ENCODE measurements at places on chromosomes 6 and 20.
A peak's percentile ranks its signal among the peaks of the same experiment; 100 is the strongest.

- no peak for DNase-seq
Measured at GRCh38 chr6:129710450-129711270, 683 bp upstream of the ARHGAP18 start.

DNA sequence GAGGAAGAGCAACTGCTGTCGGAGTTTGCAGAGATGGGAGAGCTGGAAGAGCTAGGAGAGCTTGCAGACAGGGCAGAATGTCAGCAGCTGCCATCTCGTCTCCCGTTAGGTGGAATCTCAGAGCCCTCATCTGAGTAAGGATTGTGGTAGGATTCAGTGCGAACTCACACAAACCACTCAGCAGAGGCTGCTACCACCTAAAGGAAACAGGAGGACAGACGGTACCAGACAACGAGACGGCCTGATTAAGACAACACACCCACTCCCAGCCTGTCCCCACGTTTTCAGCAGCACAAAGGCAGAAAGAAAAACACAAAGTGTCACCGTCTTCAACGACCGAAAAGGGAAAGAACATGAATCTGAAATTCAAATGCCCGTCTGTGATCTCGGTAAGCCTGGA, 4.1 kb downstream of the LEMD2 start:
- DNase-seq, result no peak

- DNase-seq, result no peak
Measured at GRCh38 chr6:47174502-47175023, 132.4 kb upstream of the ADGRF1 start.

DNA sequence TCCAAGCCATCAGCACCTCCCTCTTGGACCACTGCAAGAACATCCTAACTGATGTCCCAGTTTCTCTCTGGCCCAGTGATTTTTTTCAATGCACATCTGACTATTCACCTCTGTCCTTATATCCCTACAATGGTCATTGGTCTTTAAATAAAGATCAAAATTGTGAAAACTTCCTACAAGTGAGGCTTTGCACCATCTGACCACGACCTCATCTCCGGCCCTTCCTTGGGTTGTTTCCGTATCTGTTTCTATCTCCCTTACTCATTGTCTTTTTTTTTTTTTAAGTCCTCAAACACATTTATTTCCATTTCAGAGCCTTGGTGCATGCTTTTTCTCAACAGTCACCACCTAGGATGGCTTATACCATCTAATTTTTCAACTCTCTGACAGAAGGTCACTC, 88.1 kb downstream of the IPCEF1 start:
- no peak for DNase-seq

- DNase-seq, result no peak
Measured at GRCh38 chr6:129929433-129929832, 68.3 kb upstream of the TMEM244 start.

- DNase-seq, result peak; percentile 91
Measured at GRCh38 chr20:31661625-31662371, 24.1 kb downstream of the COX4I2 start.

- DNase-seq, result no peak
Measured at GRCh38 chr6:167678102-167679101, 148.3 kb upstream of the AFDN start.

DNA sequence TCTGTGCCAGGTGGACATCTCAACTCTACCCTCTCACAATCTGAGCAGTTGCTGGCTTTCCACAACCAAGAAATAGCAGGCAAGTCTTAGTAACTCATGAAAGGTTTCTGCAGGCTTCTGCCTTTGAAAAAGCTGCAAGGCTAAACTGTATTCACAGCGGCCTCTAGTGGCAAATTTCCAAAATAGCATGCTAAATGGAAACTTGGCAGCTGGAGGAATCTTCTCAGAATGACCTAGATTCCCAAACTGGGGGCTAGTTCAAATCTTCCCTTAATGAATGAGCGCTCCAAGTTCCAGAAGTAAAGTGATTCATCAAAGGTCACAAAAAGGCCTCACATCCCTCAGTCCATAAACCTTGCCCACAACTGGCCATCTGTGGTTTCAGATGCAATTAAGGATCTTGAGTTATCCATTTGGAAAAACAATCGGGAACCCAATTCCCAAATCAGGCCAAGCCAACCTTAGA, 11.9 kb upstream of the CPNE5 start:
- peak; percentile 62 for DNase-seq

- no peak for DNase-seq
Measured at GRCh38 chr20:59002874-59003399, 4.1 kb downstream of the CTSZ start.

DNA sequence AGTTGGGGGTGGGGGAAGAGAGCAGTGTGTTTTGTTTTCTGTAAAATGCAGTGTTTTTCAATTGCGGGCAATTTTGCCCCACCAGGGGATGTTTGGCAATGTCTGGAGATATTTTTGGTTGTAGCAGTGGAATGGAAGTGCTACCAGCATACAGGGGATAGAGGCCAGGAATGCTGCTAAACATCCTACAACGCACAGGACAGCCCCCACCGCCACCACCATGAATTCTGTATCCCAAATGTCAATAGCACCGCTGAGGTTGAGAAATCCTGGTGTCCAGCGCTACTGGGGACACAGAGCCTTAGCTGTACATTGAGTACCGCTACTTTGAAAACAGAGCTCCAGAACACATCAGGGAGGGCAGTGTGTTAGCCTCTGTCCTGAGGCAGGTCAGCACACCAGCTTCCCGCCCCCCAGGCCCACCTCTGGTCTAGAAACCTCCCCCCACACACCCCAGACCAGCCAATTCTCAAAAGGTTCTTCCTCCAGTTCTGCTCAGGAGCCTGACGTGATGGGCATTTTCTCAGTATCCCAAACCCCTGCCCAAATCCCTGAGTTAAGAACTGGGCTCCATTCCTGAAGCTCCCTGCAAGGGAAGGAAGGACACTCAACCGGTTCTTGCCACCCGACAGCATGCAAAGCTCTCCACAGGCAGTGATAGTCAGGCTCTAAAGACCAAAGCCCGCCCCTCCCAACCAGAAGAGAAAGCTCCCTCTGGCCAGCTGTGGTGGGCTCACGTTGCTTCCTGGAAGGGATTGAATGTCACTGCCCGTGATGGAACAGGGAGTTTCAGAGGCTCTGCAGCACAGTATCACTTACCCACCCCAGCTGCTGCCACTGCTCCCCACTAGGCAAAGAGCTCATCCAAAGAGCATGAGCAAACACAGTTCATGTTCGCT, 321.5 kb upstream of the JARID2 start:
- no peak for DNase-seq

DNA sequence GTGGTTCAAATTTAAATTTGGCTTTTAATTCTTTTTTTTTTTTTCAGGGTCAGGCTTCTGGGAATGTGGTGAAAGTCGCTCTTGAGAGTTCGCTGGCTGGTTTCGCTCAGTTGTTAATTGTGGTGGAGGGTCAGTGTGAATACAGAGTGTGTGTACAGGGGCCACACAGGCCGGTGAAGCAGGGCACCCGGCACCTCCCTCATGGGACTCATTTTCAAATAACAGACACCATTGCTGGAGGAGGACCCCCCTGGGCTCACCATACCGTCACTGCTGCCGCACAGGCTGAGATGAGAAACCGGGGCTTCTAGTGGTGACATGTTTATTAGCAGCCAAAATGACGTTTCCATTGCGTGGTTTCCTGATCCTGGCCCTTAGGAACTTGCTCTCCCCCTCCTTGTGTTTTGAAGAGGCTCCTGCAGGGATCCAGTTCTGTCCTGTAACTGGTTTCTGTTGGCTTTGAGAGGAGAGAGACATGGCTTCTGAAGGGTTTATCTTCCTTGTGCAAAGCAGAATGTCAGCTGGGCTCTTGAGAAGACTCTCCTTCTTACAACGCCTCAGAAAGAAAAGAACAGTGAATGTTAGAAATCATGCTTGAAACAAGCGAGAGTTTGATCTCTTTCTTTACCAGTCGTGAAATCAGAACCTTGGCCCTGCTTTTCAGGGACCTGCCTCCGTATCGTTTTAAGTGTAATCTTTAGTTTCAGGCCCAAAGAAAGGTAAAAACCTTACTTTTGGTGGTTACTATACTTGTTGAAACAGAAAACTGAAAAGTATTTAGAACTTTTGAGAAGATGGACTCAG, 37.8 kb downstream of the DUSP22 start:
- DNase-seq, result no peak

- no peak for DNase-seq
Measured at GRCh38 chr6:7154341-7155139, 46.8 kb downstream of the RREB1 start.

DNA sequence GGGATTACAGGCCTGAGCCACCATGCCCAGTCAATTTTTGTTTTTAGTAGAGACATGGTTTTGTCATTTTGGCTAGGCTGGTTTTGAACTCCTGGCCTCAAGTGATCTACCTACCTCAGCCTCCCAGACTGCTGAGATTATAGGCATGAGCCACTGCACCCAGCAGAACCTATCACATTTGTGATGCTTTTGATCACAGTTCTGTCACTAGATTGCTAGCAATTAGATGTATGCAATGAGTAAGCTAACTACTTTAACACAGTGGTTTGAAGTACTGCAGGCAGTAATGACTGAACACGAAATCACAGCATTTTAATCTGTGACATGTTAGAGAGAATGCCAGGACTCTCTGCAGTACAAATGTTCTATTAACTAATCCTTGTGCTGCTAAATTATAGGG, 19.6 kb upstream of the SAMHD1 start:
- no peak for DNase-seq

GRCh38 chr6:87907521-87907920, 140.1 kb upstream of the SPACA1 start:
- no peak for DNase-seq

- DNase-seq, result no peak
Measured at GRCh38 chr6:45554591-45554990, 176.9 kb upstream of the SUPT3H start.

DNA sequence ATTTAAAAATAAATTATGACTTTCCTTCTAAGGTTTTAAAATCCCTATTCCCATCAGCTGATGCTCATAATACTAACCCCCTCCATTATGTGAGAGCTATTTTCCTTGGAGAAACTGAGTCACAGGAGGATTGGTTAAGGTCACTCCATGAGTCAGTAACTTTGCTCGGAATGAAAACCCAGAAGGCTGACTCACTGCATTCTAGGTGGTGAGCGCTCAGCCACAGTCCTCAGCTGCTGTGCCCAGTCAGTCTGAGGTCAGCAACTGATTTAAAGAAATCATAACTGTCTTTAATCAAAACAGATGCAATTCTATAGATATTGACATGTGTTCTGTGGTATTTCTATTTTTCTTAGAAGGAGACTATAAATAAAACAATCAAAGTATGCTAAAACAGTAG, 359.2 kb downstream of the GJA1 start:
- peak; percentile 68 for DNase-seq

GRCh38 chr6:118281291-118281690, 266.8 kb upstream of the PLN start:
- DNase-seq, result no peak

DNA sequence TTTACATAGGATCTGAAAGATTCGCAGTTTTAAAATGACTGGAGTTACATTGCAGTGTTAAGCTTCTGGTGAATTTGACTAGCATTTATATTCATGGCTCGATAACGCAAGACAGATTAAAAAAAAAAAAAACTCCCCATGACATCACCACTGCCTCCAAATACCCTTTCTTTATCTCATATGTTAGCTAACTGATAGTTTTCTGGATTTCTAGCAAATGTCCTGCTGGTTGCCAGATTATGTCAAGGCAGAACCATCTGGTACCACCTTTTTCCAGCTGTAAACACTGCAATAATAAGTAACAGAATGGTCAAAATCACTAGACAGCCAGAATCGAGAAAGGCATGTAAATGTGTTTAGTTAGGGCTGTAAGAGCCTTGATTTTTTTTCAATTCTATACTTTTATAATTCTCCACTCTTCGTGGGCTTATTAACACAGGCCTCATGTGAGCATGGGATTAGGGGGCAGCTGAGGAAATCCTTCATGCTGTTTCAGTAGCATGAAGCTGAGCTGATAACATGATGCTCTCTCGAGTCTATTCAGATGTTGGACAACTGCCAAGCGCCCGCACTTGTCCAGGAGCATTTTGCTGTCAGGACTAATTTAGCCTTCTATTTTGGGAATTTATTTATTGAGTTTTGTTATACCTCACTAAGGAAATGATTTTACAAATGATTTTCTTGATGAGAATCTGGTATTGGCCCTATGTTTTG, 166.0 kb upstream of the SCGN start:
- no peak for DNase-seq

- DNase-seq, result no peak
Measured at GRCh38 chr6:122996794-122997505, 915 bp downstream of the CLVS2 start.

DNA sequence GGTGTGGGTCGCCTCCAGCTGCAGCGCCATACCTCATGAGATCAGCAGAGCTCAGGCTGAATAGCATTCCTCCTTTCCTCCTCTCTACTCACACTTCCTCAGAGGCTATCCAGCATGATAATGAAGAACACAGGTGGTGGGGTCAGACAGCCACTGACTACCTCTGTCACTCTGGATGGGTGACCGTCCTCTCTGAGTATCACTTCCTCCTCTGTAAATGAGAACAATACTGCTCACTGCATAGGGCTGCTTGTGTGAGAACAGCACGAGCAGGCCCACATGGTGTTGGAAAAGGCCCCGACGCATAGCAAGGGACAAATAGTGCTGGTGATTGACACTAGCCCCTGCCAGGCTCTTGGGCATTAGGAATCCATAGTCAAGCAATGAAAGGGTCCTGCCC, 239.1 kb downstream of the PRKN start:
- no peak for DNase-seq

DNA sequence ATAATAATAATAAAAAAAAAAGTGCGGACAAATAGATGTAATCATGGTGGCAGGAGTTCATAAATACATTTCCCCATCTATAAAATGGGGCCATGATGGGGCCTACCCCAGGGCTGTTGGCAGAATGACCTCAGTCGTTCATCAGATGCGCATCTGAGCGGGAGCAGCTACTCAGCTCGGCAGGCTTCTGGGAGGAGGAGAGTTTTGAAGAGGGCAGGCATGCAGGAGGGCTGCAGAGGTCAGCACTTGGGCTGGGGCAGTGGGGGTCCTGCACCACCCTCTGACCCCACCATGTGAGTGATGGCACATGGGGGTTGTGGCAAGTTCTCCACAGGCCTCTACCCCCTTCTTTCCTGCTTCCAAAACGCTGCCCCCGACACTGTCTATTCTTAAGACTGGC, 373.5 kb downstream of the ZFAND3 start:
- no peak for DNase-seq

GRCh38 chr6:43313813-43314212, 5.2 kb upstream of the CRIP3 start:
- no peak for DNase-seq
